ENCODE measurements at places on chromosomes 1 and 21.

- DNase-seq: no peak
Observed at GRCh38 chr21:31531967-31532366, 127.5 kb upstream of the SOD1 start.

DNA sequence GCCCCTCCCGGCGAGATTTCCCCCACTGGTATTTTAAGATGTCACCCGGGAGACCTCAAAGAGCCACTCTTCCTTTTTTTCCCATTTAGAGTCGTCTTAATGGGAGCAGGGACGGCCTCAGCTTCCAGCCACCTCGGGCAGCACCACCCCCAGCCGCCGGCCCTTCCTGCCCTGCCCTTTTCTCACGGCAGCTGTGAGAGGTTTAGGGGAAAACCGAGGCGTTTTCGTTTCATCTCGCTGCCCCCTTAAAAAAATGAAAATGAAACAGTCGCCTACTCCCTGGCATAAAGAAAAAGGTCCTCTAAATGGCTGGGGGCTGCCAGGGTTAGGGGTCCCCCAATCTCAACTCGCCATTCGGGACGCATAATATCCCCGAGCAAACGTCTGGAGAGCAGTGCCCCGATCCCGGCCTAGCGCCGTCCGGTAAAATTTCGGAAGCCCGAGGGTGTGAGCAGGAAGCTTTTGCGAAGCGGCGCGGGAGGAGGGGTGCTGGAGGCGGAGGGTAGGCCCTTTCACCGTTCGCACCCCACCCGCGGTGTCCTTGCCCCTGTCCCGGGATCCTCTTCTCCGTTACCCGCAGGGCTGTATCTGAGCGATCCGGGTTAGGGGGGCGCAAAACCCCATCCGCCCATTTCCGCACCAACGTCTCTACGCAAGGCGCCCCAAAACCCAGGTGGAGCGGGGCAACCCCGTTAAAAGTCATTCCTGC, 1.2 kb downstream of the RUNX3 start:
- no peak for DNase-seq

GRCh38 chr21:42375966-42376337, 9.6 kb upstream of the TFF1 start:
- no peak for DNase-seq

- DNase-seq: no peak
Observed at GRCh38 chr1:43370564-43370963, 2.8 kb upstream of the ELOVL1 start.

Data from hepatocyte (in vitro differentiated cells).